T follicular helper cell (primary cell): ENCODE measurements at places on chromosomes 5 and 9.

DNA sequence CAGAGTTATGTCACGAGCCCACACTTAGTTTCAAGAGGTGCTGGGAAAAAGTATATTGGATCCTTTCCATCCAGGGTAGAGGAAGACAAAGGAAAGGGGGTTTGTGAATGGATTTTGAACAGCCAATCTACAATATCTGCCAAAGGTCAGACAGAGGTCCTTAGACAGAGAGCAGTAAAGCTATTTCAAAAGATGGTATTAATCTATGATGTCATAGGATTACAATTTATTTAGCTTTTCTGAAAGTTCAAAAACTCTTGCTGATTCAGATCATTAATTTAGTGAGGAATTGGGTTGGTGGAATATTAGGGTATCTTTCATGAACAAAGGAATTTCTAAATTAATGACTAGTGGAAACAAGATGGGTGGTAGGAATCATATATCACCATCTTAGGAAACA, 126.9 kb downstream of the NTRK2 start:
- no peak for DNase-seq

DNA sequence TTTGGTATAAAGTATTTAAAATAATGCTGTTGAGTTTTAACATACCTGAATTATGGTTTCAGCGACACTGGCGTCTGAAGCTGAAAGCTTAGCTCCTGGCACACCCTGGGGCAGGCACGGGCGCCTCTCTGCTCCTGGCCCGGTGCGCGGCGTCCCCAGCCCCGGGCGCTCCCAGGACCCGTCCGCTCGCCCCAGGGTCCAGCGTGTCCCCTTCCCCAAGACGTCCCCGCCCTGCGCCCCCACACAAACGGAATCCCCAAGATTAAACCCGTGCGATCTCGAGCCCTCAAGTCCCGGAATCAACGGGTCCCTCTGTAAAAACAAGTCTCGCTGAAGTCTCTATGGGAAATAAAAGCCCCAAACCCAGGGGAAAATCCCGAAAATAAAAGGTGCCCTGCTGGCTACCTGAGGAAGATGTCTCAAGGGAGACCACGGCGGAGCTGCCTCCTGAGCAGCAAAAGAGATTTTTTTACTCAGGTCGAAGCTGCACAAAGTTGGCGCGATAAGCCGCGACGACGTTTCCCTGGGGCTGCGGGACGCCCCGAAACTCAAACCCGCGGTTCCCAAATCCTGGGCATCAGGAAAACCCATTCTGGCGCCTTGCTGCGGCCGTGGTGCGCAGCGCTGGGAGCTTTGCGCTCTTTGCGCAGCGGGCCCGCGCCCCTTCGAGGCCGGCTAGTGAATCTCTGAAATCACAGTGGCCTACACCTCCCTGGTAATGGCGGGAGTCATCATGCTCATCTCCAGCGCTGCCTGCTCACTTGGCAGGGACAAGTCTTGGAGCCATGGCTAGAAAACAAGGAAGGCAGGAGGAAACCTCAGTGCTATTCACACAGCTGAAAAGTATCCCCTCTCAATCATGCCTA, 6.3 kb upstream of the IFNA8 start:
- DNase-seq, result no peak

DNA sequence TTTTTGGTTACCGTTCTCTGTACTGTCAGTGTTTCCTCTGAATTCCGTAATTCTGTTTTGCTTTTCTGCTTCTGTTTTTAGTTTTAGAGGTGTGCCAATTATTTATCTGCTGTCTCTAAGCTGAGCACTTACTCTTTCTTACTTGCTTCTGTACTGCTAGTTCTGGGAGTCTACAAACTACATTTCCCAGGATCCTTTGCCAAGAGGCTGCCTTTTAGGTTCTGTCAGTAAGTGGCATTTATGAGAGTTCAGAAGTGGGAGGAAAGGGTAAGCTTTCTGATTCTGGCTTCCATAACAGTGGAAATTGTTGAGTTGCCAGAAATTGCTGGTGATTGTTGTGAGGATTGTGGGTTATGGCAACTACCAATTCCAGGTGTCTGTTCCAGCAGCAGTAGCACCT, 102.4 kb downstream of the OSTF1 start:
- DNase-seq, result no peak

GRCh38 chr5:83973925-83974815, 253.5 kb upstream of the HAPLN1 start:
- no peak for DNase-seq

GRCh38 chr5:147485046-147485445, 24.8 kb downstream of the DPYSL3 start:
- DNase-seq, result no peak

DNA sequence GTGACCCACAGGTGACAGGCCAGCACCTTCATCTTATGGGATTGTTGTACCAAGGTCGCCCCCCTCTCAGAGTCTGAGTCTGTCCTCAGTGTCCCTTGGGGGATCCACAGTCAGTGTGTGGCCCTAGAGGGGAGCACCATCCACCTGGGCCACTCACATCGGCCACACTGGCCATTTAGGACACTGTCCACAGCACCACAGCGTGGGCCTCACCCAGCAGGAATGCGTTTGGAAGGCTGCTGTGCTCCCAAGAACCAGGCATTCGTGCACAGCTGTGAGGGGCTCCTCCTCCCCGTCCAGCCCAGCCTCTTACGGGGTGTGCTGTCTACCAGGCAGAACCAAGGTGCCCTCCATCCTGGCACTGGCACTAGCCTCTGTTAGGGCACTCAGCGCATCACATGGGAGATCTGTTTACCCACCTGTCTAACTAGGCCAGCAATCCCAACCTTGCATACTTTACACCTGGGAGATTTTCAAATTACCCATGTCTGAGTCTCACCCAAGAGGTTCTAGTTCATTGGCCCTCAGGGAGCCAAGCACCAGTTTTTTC, 24.5 kb upstream of the UBE2QL1 start:
- DNase-seq, result no peak

DNA sequence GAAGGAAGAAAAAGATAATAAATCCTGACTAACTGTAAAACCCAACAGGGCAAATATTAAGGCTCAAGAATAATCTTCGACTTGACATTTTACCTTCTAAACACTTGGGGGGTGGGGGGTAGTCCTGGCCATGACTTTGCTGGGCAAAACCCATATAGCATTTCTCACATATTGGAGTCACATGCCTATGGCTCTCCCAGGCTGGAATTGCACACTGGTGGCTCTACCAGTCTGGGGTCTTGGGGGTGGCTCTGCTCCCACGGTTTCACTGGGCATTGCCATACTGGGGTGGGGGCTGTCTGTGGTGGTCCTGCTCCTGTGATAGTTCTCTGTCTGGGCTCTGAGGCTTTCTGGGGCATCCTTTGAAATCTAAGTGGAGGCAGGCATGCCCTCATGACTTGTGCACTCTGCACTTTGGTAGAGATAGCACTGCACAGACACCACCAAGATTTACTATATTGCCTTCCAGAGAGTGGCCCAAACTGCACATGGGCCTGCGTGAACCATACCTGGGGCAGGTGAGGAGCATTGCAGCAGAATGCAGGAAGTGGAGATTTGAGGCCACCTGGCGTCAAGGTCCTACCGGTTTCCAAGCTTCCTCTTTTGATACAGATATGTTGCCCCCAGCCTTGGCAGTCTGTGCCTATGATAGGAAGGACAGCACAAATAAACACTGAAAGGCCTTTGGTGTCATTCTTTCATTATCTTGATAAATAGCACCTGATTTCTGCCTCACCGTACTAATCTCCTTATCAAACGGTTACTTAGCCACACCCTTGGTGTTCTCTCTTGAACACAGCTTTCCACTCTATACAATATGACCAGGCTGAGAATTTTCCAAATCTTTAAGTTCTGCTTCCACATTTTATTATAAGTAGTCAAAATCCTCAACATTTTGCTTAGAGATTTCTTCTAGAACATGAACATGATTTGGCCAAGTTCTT, 29.8 kb downstream of the BAAT start:
- DNase-seq, result no peak

- DNase-seq, result no peak
Measured at GRCh38 chr5:128869970-128870369, 95.3 kb upstream of the SLC27A6 start.

DNA sequence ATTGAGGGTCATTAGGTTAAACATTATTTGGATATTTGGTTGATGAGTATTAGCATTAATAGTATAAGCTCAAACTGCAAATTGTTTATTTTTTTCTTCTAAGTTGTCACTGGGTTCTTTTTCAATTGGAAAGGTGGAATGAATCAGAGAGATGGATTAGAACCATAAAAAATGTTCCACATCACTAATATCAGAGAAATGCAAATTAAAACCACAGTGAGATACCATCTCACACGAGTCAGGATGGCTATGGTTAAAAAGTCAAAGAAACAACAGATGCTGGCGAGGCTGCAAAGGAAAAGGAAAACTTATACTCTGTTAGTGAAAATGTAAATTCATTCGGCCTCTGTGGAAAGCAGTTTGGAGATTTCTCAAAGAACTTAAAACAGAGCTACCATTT, 122.8 kb downstream of the CCDC192 start:
- DNase-seq, result no peak

GRCh38 chr5:15023846-15024245, 152.3 kb upstream of the ANKH start:
- no peak for DNase-seq

GRCh38 chr9:127741831-127742434, 6.8 kb upstream of the TOR2A start:
- no peak for DNase-seq

GRCh38 chr9:100686420-100686819, 108.5 kb downstream of the CAVIN4 start:
- DNase-seq, result no peak

DNA sequence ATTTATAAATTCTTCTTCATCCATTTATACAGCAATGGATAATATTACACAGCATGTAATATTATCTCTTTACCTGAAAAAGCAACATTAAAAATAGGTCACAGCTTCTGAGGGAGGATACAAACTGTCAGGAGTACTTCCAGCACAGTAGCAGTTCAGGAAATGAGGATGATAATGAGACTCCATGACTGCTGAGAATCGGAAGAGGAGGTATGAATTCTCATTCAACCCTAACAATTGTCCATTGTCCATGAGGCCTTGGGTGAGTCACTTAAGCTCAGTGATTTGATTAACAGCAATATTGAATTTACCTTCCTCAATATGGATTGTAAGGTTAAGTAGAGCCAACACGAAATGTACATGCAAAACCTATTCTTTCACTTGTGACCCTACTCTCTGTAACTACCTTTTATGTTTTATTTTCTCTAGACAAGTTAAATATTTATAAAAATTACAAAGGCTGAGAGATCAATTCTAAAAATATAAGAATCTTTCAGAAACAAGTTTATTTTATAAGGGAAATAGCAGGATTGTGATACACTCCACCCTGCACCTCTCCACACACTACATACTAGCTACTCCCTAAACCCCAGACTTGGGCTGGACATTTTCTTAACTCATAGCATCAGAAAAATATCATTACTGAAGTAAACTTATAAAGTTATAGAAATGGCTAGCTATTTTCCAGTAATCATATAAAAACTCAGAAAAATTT, 159.1 kb upstream of the ACOT12 start:
- DNase-seq, result no peak

- no peak for DNase-seq
Measured at GRCh38 chr5:87061046-87061445, 206.6 kb upstream of the RASA1 start.

DNA sequence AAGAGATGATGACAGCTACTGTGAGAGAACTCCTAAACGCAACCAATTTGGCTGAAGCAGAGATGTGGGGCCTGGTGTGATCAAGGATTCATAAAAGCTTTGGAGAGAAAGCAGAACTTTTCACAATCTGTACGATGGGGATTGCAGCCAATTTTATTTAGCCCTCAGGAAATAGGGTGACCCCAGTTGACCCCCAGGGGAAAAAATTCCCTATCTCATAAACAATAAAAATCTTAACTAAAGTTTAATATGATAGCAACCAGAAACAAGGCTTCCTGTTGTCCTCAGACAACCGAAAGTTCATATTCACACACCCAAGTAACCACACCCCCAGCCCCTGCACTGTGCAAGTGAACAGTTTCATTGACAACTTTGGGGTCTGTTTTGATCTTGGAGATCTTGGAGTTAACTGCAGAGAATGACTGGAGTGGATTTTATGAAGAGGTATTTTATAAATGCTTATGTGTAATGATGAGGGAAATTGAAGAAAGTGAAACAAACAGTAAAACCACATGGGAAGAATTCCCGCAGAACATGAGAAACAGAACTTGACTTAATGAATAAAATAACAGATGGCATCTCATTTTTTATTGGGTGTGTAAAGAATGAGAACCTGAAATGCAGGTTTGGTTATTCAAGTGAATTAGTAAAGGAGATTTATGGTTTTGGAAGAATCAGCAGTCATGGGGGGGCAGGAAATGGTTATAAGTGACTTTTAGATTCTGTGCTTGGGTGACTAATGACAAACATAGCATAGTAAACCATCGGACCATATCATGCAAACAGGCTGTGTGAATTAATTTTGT, 94.5 kb downstream of the PDE4D start:
- DNase-seq, result no peak

- DNase-seq, result no peak
Measured at GRCh38 chr9:126395439-126396212, 69.0 kb downstream of the MVB12B start.

GRCh38 chr5:158375531-158375930, 516.6 kb upstream of the CLINT1 start:
- DNase-seq, result no peak

DNA sequence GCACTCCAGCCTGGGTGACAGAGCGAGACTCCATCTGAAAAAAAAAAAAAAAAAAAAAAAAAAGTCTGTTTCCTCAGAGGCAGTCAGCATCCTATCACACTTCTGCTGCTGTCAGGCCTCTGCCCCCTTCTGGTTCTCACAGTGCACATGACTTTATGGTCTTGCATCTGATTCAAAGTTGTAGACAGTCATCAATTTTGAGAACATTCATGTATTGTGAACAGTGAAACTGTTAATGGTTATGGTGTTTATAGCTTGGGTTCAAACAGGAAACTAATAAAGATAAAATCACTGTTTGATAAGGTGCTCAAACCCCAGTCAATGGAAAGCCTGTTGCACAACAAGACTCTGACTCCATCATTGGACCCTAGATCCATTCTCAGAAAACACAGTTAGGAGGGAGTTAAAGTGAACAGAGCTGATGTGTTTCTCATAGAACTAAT, 61.4 kb downstream of the FOXD1 start:
- no peak for DNase-seq

GRCh38 chr9:19480345-19480744, 71.5 kb downstream of the ACER2 start:
- DNase-seq, result no peak

- DNase-seq, result no peak
Measured at GRCh38 chr5:137833463-137833862, 34.2 kb upstream of the MYOT start.

GRCh38 chr5:155827949-155828348, 499.0 kb upstream of the SGCD start:
- DNase-seq, result no peak

DNA sequence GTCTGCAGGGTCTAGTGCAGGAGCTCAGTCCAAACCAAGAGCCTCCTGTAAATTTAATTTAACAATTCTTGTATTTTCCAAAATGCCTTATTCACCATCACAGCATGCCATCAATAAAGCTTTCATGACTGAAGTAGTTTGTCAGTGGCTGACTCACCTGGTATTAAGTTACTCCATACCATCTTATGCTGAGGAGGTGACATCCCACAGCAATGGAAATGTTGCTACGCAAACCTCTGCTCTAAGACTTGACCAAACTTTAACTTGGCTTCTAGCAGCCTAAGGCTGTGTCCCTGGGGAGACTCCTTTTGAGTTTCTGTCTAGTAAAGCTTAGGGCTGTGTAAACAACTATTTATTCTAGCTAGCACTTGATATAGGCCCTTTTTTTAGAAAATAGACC, 1231.3 kb upstream of the CDH18 start:
- no peak for DNase-seq
